CD4-positive, alpha-beta T cell treated with Interleukin-6 for 4 hours (primary cell): ENCODE measurements at places on chromosomes 7 and 10.

- no peak for DNase-seq
Measured at GRCh38 chr10:128161031-128161430, 34.8 kb upstream of the MKI67 start.

DNA sequence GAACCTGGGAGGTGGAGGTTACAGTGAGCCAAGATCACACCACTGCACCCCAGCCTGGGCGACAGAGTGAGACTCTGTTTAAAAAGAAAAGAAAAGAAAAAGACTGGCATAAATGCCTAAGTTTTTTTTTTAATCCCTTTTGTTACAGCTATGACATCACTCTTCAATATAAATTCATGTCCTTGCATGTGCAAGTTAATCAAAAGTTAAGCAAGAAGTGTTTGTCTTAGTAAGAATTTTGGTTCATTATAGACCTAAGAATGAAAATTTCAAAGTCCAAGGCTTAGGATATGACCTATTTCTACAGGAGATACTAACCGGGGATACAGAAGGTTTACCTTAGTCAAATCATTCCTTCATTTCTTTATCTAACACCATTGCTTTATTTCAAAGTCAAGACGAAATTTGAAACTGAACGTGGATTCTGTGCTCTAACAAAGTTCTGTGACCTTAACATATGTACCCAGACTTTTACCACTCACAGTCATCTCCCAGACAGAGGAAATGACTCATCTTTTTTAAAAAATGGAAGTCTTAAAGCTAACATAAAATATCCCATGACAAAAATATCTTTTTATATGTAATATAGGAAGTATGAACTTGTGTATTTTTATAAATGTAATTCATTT is 29.3 kb upstream of the ITGB8 start:
- DNase-seq = no peak

DNA sequence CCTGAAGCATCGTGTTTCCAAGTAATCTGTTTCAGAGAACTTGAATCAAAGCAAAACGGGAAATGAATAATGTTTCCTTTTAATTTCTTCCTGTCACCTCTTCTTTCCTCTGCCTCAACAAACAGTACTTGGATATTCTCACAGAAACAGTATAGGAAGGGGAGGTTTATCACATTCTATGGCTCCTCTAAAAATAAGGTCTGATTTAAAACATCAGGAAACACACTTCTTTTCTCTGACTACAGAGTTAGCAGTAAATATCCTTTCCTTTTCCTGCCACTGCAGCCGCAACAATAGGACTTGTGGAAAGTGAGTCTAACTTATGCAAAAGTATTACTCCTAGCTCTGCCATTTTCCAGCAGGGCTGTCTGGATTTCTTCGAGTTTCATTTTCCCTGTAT is 62.3 kb downstream of the CH25H start:
- no peak for DNase-seq

GRCh38 chr10:5643346-5644067 is 22.9 kb downstream of the ASB13 start:
- no peak for DNase-seq

GRCh38 chr10:34994565-34995142 is 95.5 kb downstream of the CUL2 start:
- peak; percentile 53 for DNase-seq

DNA sequence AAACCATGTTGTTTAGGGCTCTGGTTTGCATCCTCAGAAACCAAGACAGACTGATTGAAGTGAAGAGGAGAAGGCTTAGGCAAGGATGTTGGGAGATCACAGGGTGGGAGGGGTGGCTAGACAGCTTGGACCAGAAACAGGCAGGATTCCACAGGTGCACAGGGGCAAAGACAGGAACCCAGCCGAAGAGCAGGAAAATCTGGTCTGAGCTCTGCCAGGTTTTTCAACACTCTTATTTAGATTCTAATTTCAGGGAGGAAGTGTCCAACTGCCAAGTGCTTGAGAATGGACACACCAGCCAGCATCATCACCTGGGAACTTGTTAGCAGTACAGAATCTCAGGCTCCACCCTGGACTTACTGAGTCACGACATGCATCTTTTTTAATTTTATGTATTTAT is 93.8 kb downstream of the MARCHF5 start:
- DNase-seq = no peak

GRCh38 chr10:74892839-74893238 is 66.4 kb downstream of the KAT6B start:
- no peak for DNase-seq

- peak; percentile 35 for DNase-seq
Measured at GRCh38 chr10:99711129-99711719, 20.7 kb downstream of the COX15 start.

DNA sequence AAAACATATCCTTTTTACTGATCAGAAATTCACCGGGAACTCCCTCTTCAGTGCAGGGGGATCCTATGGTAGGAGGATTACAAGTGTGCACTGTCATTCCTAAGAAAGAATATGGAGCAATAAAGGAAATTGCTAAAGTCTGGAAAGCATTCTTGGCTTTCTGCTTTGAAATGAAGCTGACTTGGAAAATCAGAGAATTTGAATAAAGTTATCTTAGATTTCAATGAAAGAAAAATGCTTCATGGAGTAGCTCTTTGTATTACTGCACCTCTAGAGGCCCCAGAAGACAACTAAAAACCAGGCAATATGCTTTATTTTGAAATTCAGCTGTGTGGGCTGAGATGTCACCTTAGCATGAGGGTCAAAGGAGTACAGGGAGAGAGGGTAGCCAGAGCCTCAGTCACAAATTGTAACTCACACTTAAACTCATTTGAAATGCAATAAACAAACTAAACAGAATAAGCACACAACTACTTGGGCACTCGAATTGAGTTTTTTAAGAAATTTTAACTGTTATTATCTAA is 102.5 kb downstream of the IMMP2L start:
- no peak for DNase-seq

GRCh38 chr10:17747883-17748550 is 4.0 kb upstream of the TMEM236 start:
- no peak for DNase-seq

GRCh38 chr7:50822110-50822509 is 39.4 kb upstream of the GRB10 start:
- no peak for DNase-seq

DNA sequence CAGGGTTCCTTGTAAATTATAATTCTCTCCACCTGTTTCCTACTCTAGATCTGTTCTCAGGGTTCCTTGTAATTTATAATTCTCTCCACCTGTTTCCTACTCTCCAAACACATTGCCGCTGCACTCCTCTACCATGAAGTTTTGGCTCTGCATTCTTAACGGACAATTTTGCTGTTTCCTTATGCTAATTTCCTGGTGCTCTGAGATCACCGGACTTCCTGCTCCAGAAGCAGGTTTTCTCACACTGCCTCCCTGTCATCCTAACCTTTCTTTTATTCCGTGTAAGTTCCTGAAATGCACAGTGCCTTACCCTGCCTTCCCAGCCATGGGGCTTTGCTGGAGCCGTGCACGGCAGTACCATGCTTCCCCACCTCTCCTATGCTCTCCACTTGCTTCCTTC is 256.8 kb downstream of the PLXNA4 start:
- DNase-seq = no peak

- DNase-seq = no peak
Measured at GRCh38 chr10:85603151-85603940, 763.2 kb downstream of the GRID1 start.
